ENCODE measurements at places on chromosomes 11 and 22.

DNA sequence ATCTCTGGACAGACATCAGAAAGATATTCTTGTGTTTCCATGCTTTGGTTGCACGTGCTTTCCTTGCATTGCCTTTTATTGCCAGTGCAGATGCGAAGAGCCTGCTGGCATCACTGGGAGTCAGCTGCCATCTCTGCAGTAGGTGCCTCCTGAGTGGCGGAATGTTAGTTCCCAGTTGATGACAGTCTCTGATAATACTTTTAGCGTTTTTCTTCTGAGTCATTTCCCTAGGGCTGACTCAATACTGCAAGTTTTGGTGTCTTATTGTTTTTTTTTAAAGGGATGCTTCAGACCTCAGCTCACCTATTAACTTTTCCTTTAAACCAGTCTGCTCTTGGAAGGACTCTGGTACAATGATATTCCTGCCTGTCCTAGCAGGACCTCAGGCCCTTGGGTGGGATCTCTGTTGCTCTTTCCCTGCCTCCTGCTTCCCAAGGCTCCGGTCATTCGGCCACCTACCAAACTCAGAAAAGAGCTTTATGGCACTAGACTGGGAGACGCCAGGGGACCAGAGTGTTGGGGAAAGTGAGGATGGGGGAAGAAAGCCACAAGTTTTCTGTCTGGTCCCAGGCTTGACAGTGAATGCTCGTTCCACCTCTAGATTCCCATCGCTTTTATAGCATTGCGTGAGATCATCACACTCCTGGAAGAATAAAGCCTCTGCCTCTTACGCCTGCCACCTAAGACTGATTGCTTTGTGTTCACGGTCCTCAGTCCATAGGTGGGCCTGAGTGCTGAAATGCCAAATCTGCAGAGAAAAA lies 308.7 kb downstream of the DDX10 start:
- peak; percentile 18 for DNase-seq

GRCh38 chr22:23365961-23366360 lies 185.7 kb downstream of the BCR start:
- no peak for DNase-seq

DNA sequence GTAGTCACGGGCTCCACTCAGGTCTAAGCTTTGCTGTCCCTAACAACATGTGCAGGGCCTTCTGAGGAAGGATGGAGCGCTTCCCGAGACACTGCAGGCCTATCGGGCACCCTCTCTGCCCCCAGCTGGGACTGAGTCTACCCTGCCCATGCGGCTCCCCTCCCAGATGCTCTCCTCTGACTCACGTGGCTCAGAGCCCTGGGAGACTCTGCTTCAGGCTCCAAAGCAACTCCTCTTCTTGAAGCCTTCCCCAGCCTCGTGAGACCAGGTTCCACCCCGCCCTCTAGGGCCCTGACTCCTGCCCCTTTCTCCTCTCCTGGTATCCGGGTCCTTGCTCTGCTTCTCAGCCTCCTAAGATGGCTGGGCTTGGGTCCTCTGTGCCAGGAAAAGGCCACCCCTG lies 28.4 kb upstream of the ARFGAP3 start:
- no peak for DNase-seq

- peak; percentile 41 for DNase-seq
Measured at GRCh38 chr11:61966734-61967115, 709 bp downstream of the FTH1 start.

DNA sequence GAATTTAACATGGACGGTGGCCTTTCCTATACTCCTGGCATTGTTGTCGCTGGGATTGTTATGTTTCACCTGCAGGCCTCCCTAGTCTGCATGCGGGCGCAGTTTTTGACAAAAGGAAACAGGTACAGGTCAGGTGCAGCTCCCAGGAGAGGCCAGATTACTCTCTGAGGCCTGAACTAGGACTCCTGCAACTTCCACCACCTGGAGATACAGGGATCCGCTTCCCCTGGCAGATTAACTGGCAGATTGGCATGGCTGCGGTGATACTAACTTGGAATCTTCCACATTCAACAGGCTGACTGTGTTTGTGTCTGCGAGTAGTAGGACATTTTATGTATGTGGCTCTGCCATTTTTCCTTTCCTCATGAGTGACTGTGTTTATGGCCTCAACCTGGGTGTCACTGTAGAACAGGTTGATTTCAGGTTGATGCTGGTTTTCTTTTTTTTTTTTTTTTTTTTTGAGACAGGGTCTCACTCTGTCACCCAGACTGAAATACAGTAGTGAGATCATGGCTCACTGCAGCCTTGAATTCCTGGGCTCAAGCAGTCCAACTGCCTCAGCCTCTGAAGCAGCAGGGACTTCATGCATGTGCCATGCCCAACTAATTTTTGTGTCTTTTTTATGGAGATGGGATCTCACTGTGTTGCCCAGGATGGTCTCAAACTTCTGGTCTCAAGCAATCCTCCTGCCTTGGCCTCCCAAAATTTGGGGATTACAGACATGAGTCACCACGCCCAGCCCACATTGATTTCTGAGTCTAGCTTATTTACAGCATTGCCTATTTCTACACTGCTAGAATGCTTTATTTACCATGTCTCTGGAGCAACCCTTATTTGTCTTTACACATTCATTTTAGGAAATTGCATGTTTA lies 1.7 kb upstream of the USP28 start:
- DNase-seq: no peak

DNA sequence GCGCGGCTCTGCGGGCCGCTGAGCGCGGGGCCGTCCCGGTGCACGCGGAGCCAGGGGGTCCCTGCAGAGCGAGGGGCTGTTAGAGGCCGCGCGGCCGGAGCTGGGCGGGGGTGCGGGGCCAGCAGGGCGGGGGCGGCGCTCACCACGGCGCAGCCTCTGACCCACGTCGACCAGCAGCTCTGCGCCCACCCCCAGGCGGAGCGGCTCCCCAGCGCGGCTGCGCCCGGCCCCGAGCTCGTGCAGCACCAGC lies 385 bp upstream of the SCO2 start:
- DNase-seq: no peak

DNA sequence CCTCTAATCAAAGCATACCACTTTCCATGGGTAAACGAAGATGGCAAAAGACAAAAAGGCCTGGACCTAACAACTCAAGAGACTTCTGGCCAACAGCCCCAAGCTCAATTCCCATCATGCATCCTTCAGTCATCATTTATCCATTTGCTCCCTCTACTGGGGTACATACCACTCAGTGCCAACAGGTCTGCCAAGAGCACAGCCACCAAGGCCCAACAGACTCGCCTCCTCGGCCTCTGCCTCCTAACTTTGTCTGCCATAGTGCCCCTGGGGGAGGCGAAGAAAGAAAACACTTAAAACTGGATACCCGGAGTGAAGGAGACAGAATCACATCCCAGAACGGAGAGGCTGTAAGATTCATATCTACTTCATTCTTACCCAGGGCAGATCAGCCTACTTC lies 1.1 kb downstream of the HYOU1 start:
- peak; percentile 38 for DNase-seq

DNA sequence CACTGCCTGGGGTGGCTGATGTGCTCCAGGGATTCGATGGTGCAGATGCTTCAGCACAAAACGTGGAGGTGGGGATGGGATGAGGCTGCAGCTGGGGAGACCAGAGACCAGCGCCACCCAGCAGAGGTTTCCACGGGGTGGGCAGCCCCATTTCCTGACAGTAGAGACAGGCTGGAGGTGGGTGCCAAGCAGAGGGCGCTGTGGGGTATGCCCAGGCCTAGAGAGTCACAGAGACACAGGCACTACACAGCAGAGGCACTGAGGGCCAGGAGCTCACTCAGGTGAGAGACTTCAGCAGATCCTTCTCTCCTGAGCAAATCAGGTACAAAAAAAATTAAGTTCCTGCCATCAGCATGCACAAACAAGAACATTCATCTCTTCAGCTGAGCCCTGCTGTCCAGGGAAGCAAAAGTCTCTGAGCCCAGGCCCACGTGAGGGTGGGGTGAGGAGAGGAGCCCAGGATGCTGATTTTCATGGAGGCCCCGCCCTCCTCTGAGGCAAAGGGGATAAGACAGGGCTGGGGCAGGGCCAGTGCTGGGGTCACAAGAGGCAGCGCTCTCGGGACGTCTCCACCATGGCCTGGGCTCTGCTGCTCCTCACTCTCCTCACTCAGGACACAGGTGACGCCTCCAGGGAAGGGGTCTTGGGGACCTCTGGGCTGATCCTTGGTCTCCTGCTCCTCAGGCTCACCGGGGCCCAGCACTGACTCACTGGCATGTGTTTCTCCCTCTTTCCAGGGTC lies 53.1 kb downstream of the GGTLC2 start:
- DNase-seq: no peak

- no peak for DNase-seq
Measured at GRCh38 chr11:126265811-126266210, 2.9 kb downstream of the SRPRA start.

DNA sequence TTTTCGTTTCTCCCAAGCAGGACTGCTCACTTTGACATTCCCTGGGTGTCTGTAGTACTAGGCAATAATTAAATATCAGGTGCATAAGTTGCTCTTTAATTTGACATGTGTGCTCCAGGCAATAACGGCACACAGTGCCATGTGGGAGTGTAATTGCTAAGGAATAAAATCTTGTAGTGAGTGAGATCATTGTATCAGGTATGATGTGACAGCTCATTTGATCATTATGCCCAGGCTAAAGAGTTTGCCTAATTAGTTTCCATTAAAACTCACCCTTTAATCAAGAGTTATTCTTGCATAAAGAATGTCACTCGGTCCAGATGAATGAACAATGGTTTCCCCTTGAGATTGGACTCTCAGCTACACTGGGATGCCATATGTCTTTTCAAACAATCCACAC lies 220.0 kb downstream of the INSC start:
- no peak for DNase-seq

DNA sequence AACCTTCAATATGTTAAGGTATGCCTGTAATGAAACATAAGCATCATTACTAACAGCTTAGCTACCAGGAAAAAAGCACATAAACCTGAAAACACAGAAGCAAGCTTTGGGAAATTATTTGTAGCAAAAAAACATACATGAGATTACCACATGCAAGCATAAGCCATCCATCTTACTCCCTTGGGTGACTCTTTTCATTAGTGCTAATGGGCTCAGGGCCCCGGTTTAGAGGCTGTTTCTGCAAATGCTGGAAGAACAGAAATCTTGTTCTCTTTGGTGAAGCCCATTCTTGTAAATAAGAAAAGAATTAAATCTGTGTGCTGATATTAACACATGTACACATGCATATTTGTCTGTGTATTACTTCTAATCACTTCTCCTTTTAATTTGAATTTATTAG lies 314.3 kb downstream of the TTC28 start:
- DNase-seq: no peak

- DNase-seq: no peak
Measured at GRCh38 chr22:20396639-20397038, 2.7 kb downstream of the ZNF74 start.

- no peak for DNase-seq
Measured at GRCh38 chr11:1514336-1515061, 27.9 kb upstream of the MOB2 start.

DNA sequence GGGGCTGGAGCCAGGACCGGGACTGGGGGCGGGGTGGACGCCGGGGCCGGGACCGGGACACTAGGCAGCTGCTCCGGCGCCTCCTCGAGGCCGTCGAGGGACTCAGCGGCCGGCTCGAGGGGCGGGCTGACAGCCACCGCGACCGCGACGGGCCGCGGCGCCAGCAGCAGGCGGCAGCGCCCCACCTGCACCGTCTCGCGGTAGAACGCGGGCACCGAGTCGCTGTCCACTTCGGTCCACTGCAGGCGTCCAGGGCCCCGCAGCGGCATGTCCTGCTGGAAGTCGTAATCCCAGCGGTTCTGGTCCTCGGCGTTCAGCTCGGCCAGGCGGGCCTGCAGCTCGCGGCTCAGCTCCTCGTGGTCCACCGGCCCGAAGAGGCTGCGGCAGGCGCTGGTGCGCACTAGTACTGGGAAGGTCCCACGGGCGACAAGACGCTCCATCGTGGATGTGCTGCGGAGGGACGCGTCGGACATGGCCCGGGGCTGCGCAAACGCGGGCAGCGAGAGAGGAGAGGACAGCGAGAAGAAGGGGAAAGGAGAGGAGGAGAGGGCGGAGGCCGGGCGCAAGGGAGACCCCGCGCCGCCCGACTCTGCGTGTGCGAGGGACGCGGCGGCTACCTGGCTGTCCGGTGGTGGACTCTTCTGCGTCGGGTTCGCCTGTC lies 428 bp downstream of the CDKN1C start:
- peak; percentile 67 for DNase-seq

GRCh38 chr11:95487391-95487790 lies 256.4 kb upstream of the SESN3 start:
- no peak for DNase-seq

DNA sequence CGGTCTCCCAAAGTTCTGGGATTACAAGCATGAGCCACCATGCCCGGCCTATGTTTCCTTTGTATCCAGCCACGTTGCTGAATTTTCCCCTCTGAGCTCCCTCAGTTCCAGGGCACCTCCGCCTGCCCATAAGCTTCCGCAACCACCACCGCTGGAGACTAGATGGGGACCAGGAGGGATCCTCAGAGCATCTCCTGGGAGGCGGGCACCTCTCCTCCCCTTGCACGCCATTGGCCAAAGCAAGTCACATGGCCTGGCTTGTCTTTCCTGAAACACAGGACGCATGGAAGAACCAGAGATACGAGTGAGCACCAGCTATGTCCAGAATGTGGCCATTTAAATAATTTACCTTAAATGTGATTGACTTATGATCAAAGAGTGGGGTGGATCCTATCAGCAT lies 388.3 kb downstream of the BRD1 start:
- DNase-seq: no peak

DNA sequence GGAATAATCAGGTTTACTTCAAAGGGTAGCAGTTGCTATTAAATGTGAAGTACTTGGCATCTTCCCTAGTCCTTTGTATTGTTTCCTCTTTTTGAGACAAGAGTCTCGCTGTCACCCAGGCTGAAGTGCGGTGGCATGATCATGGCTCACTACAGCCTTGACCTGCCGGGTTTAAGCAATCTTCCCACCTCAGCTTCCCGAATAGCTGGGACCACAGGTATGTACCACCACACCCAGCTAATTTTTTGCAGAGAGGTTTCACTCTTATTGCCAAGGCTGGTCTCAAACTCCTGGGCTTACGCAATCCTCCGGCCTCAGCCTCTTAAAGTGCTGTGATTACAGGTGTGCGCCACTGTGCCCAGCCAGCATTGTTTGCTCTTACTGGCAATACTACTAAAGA lies 36.2 kb upstream of the RAPSN start:
- no peak for DNase-seq

GRCh38 chr11:91822805-91823204 lies 401.8 kb upstream of the FAT3 start:
- no peak for DNase-seq

DNA sequence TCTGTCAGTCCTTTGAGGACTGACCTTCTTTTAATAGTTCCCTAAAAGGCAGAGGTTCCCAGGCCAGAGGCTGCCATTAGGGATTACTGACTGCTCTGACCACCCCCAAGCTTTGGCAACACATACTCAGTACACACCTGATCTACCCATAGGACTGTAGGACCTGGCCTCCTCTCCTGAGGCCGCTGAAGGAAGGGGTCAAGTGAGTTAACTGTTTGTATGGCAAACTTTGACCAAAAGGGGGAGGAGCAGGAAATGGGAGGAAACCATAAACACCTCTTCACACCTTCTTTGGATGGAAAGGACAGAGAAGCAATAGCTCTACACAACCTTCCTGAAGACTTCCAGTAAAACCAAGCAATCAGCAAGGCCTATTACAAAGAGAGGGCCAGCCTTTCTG lies 104.0 kb downstream of the APOL5 start:
- DNase-seq: no peak

Measured in SW480 (cell line).